ENCODE measurements at places on chromosomes 6 and 20. TPM values are rescaled to one million over a fixed set of nuclear protein-coding genes. Genes with fewer than 3 reads are reported as not detected.
A peak's percentile ranks its signal among the peaks of the same experiment; 100 is the strongest.

GRCh38 chr6:33856655-33857054 lies 52.9 kb upstream of the MLN start:
- DNase-seq, result peak; percentile 42

DNA sequence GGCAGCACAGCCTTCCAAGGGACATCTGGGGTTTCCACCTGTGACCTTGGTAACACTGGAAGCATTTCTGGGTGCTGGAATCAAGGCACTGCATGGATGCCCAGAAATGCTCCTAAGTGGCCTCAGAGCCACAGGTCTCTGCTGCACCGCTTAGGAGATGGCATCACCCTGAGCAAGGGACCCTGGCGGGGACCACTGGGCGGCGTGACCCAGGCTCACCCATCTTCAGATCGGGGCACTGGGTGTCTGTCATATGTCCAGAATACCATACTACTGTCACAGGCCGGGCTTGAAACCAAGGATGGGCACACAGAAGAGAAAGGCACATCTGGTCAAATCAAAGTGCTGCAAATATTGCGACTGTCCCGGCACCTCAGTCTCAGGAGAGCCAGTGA lies 45.9 kb downstream of the SSR1 start:
- DNase-seq, result no peak

GRCh38 chr6:158422629-158423238 lies 110.5 kb downstream of the TULP4 start:
- no peak for DNase-seq

DNA sequence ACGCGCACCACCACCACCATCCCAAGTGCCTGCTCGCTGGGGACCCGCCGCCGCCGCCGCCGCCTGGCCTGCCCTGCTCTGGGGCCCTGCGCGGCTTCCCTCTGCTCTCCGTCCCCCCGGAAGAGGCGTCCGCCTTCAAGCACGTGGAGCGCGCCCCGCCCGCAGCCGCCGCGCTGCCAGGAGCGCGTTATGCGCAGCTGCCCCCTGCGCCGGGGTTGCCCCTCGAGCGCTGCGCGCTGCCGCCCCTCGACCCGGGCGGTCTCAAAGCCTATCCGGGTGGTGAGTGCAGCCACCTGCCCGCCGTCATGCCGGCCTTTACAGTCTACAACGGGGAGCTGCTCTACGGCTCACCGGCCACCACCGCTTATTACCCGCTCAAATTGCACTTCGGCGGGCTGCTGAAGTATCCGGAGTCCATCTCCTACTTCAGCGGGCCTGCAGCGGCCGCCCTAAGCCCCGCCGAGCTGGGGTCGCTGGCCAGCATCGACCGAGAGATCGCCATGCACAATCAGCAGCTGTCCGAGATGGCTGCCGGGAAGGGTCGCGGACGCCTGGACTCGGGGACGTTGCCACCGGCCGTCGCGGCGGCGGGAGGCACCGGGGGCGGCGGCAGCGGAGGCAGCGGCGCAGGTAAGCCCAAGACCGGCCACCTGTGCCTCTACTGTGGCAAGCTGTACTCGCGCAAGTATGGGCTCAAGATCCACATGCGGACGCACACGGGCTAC lies 7.2 kb downstream of the PRDM13 start:
- no peak for DNase-seq

DNA sequence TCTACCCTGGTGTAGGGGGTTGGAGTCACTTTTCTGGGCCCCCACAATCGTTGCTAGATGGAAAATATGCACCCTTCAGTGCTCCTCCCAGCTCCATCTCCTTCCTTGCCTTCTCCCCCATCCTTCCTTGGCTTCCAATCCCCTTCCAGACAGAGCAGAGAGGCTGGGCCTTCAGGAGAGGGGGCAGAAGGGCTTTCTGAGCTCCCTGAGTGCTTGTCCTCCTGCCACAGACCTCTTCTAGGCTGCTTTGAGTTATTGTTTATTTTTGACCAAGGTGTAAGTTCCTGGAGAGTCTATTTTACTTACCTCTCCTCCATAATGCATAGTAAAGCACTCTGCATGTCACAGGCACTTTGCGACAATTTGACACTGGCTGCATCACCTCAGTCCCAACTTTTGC lies 96.4 kb upstream of the CNKSR3 start:
- DNase-seq, result no peak

- no peak for DNase-seq
Measured at GRCh38 chr6:106666282-106667021, 37.1 kb downstream of the QRSL1 start.

- DNase-seq, result no peak
Measured at GRCh38 chr6:30847971-30848436, 36.3 kb upstream of the DDR1 start.

DNA sequence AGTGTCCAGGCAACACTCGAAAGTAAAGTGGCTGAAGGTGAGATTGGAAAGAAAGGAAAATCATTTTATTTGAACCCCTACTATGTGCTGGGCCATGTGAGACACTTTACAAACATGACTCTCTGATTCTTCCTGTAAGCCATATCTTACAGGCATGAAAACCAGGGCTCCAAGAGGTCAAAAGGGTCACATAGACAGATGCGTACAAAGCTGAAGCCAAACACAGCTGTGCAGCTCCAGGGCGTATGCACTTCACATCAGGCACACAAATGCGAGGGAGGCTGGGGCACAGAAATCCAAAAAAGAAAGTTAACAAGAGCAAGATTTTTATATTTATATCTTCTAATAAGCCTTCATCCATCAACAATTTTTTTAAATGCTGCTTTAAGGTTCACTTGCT lies 176.5 kb downstream of the PHACTR1 start:
- no peak for DNase-seq

GRCh38 chr6:107789361-107789760 lies 34.8 kb downstream of the SCML4 start:
- DNase-seq, result no peak

GRCh38 chr20:46823271-46823751 lies 71.3 kb upstream of the EYA2 start:
- DNase-seq, result no peak

GRCh38 chr6:37025621-37026466 lies 20.4 kb downstream of the FGD2 start:
- DNase-seq, result no peak

DNA sequence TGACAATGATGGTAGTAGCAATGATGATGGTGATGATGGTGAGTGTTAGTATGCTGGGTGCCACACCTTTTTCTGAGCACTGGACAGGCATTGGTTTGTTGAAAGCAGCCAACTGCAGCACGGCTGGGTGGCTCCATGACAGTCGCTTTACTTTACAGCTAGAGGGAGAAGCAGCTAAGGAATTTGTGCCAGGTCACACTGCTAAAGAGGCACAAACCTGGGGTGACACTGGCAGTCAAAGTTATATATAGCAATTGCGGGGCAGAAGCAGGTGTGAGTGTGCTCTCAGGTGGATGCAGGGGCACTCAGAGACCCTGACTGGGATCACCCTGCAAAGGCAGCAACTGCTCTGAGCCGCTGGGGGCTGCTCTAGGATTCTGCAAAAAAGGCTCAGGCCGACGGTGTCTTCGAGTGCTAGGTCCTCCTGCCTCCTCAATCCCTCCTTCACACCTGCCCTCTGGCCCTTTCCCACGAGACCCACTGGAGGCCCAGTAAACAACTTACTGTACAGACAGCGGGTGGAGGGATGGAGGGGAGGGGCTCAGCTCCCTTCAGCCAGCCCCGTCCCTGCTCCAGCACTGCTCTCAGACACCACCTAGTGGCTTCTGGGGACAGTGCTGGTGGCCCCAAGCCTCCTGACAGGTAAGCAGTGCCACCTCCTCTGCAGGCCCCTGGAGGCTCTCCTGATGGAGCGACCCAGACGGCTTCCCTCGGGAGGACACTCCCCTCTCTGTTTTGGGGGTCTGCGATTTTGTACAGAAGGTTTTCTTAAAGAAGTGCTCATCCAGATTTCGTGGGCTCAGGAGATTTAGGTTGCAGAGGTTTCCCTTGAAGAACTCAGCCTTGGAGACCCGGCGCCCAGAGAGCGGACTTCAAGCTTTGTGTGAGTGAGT lies 4.4 kb upstream of the RPS21 start:
- DNase-seq, result peak; percentile 75

DNA sequence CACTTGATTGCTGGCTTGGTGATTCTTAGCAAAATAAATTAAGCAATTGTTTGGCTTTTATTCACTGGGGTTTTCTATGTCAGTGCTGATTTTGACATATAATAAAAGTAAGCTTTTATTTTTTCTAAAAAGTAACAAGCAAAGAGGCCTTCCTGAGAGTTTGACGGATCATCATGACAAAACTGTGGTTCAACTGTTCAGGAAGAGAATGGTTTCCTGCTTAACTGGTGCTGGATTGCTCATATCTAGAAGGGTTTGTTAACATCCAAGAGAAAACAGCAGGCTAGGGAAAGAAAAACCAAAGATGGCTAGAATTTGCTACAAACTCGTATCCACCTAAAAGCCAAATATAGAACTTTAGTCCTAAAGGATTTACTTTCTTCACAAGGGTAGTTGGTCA lies 21.2 kb downstream of the SERPINB1 start:
- DNase-seq, result no peak

DNA sequence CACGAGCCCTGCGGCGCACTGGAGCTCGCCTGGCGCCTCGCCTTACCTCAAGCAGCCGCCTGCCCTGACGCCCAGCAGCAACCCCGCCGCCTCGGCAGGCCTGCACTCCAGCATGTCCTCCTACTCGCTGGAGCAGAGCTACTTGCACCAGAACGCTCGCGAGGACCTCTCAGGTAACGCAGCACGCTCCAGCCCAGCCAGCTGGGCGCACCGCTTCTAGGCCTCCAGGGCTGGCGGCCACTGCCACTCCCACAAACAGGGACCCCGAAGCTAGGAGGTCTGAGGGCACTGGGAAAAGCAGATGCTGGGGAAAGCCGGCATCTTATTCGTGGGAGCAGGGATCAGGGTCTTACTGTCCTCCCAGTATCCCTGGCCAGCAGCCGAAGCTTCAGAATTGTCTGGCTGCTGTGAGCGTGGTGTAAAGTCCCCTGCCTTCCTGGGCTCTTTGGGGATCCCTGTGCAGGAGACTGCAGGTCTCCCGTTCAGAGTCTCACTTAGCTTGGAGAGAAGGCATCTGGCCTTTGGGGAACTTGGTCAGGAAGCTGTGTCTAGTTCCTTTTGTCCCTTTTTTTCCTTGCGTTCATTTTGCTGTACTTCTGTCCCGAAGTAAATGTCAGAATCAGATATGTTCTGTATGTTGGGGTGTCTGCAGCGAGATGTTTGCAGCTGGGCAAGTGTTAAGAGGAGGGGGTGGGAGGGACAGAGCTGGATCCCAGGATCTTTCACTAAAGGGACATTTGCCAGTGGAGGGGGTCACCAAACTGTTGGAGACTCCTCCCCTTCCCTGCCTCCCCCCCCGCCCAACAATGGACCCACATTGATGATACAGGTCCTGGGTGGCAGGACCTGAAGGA lies 1.8 kb downstream of the FOXF2 start:
- no peak for DNase-seq

- no peak for DNase-seq
Measured at GRCh38 chr20:60808701-60809100, 443.4 kb upstream of the CDH4 start.

GRCh38 chr20:34347571-34347970 lies 15.5 kb upstream of the ITCH start:
- no peak for DNase-seq

- DNase-seq, result peak; percentile 38
Measured at GRCh38 chr20:34473262-34473883, 42.8 kb upstream of the DYNLRB1 start.

GRCh38 chr6:105628156-105628860 lies 225.4 kb upstream of the PREP start:
- no peak for DNase-seq

- DNase-seq, result no peak
Measured at GRCh38 chr6:89787660-89788328, 31.8 kb downstream of the MDN1 start.

GRCh38 chr6:235763-236360 lies 56.4 kb upstream of the DUSP22 start:
- DNase-seq, result peak; percentile 64

- no peak for DNase-seq
Measured at GRCh38 chr6:37947468-37947867, 127.9 kb downstream of the ZFAND3 start.

GRCh38 chr6:22656706-22657351 lies 87.5 kb downstream of the HDGFL1 start:
- DNase-seq, result no peak

DNA sequence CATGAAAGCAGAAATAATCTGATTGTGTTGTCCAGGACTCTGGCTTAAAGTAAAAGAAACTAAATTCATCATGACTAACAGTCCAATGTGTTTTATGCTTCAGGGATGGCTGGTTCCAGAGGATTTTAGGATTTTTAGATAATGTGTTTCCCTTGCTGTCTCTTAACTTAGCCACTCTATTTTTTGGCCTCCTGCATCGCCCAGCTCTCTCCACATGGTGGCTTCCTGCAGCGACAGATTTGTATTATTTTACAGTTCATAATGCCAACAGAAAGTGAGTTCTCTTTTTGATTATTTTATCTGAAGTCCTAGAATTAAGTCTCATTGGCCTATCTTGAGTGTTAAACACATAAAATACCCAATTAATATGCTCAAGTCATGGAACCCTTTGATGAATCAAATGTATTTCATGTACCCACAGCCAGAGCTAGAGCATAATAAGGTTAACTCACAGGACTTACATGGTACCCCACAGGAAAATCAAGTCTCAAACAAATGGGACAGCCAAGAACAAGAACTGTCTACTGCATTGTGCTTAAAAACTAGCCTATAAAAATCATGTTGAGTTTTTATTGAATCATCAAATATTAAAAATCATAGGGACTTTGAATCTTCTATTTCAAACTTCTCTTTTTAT lies 582.5 kb downstream of the DOK5 start:
- peak; percentile 11 for DNase-seq

GRCh38 chr6:100998111-100998510 lies 117.0 kb upstream of the ASCC3 start:
- no peak for DNase-seq

DNA sequence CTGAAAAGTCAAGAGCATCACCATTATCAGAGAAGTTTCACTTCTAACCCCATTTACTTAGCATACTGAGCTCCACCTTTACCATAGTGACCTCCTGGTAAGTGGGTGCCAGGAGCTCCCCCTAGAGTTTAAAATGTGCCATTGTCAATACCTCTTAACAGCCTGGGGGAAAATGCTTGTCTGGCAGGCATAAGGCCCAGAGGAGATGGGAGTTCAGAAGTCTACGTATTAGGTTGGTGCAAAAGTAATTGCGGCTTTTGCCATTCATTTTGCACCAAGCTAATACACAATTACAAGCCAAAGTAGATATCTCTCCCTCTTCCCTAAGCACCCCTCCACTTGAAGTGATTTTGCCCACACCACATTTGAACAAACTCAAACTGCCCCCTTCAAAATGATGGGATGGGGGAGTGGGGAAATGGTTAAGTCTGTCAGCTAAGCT lies 919.0 kb downstream of the KIF16B start:
- peak; percentile 62 for DNase-seq

DNA sequence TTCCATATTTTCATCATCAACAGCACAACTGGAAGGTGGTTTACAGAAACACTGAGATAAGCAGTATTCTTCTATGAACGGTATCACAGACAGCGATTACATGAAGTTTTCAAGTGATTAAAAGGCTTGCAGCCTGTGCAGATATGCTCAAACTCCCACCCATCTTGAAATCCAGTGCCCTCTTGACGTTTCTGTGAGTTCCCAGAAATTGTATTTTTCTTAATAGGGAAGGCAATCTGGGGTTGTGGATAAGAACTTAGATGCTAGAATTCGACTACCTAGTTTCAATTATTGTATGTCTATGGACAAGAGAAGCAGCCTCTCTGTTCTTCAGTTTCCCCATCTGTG lies 290.3 kb downstream of the ZNF217 start:
- DNase-seq, result no peak

- DNase-seq, result no peak
Measured at GRCh38 chr20:41650231-41650948, 32.2 kb upstream of the CHD6 start.

Gene TMEM217
- total RNA-seq, result 1.6 TPM

Gene AKAP7
- 2.9 TPM for total RNA-seq

Gene EFCAB8
- not detected for total RNA-seq

Gene CEBPB
- 22.1 TPM for total RNA-seq

Gene RFX6
- total RNA-seq, result not detected

Gene SLX4IP
- 4.7 TPM for total RNA-seq

Gene DXO
- 13.5 TPM for total RNA-seq

All from H4 (cell line).